IMR-90 (cell line): ENCODE measurements at places on chromosomes 7 and 10. TPM values are rescaled to one million over a fixed set of nuclear protein-coding genes. Genes with fewer than 3 reads are reported as not detected.

DNA sequence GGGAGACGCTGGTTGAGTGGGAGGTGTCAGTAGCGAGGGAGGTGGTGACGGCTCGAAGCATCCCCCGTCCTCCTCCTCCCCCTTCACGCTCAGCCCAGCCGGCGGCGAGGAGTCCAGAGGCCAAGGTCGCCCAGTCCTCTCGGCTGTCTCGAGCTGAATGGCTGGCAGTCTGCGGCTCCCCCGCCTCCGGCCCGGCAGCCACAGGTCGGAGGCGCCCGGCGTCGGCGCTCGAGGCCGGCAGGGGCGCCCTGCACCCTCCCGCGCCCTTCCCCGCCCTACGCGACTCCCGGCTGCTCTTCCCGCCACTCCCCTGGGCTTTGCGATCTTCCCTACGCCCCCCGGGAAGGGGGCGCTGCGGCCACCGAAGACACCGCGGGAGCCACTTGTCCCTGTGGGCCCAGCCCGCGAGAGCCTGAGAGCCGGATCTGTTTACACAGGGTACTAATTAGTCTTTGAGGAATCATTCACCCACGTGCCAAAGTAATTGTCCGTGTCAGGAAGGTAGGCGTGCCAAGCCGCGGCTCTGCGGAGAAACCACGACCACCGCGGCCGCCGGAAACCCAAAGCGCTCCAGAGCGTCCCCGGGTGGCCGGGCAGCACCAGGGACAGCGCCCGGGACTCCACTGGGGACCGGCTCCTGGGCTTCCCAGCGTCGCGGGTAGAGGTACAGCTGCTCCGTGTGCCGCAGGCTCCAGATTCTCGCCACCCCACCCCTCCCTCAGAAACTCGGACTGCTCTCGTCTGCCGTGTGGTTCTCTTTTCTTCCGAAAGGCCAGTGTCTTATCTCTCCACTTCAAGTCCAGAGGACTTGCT is at the start of gene NXPH1:
NXPH1 (plus strand) TSS at position 133 of the 813 bp plus-strand sequence.
- no peak within 1 kb of the TSS for H3K27ac ChIP-seq
- no peaks in the 10 kb centered on the region for H3K4me1 ChIP-seq
- H3K27me3 ChIP-seq: peaks cover 1% of the 10 kb centered on the region; the same call in 1 of the 2 replicates
- H3K4me3 ChIP-seq: no peak within 1 kb of the TSS
- no peak for DNase-seq

GRCh38 chr7:34187798-34188307 is 282.5 kb downstream of the BMPER start:
- no peak overlapping the region for H3K4me3 ChIP-seq
- peak; percentile 44 for DNase-seq
- no peaks in the 10 kb centered on the region; the same call in 1 of the 2 replicates for H3K27me3 ChIP-seq
- peaks cover 3% of the 10 kb centered on the region; the same call in 1 of the 2 replicates for H3K4me1 ChIP-seq

- H3K4me1 ChIP-seq: peaks cover 5% of the 10 kb centered on the region; the same call in 1 of the 2 replicates
- no peaks in the 10 kb centered on the region for H3K36me3 ChIP-seq
- DNase-seq: peak; percentile 68
- no peak overlapping the region for H3K4me3 ChIP-seq
Measured at GRCh38 chr7:138008588-138009349, 6.9 kb upstream of the CREB3L2 start.

GRCh38 chr10:11631890-11632587 is 20.6 kb upstream of the USP6NL start:
- peaks cover 1% of the 10 kb centered on the region; the same call in 1 of the 2 replicates for H3K27me3 ChIP-seq
- no peaks in the 10 kb centered on the region for H3K4me1 ChIP-seq
- no peak for DNase-seq
- no peaks in the 10 kb centered on the region for H3K36me3 ChIP-seq

- H3K4me3 ChIP-seq: no peak overlapping the region
- H3K36me3 ChIP-seq: peaks cover 16% of the 10 kb centered on the region
- no peak overlapping the region for H3K27ac ChIP-seq
- H3K27me3 ChIP-seq: no peaks in the 10 kb centered on the region
Measured at GRCh38 chr10:103140469-103140868, 52.6 kb downstream of the NT5C2 start.

GRCh38 chr7:158447151-158447505 is 140.5 kb downstream of the PTPRN2 start:
- H3K4me1 ChIP-seq: no peaks in the 10 kb centered on the region
- no peak overlapping the region for H3K27ac ChIP-seq
- H3K4me3 ChIP-seq: no peak overlapping the region
- no peaks in the 10 kb centered on the region for H3K36me3 ChIP-seq
- DNase-seq: no peak

- no peak overlapping the region for H3K27ac ChIP-seq
- H3K4me3 ChIP-seq: no peak overlapping the region
- H3K4me1 ChIP-seq: no peaks in the 10 kb centered on the region
- H3K36me3 ChIP-seq: no peaks in the 10 kb centered on the region
- peaks cover 13% of the 10 kb centered on the region for H3K27me3 ChIP-seq
- DNase-seq: no peak
Measured at GRCh38 chr7:95469187-95469586, 16.6 kb upstream of the ASB4 start.

DNA sequence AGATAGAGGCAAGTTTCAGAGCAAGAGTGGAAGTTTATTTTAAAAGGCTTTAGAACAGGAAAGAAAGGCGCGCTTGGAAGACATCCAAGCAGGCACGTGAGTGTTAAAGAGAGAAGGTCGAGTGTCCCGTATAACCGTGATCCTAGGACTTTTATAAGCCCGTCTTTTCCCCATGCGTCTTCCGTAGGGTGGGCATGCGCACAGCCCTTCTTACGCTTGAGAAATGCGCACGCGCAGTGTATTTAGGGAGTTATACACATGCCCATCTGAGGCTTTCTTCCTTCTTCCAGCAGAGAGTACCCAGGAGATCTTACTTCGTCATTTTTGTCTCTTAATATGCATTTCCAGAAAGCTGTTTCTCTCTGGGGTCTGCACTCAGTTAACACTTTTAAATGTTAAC is 52.4 kb downstream of the CALD1 start:
- peaks cover 24% of the 10 kb centered on the region for H3K4me1 ChIP-seq
- no peak overlapping the region for H3K4me3 ChIP-seq
- no peak for DNase-seq
- no peak overlapping the region for H3K27ac ChIP-seq
- no peaks in the 10 kb centered on the region for H3K27me3 ChIP-seq
- H3K36me3 ChIP-seq: peaks cover 1% of the 10 kb centered on the region; the same call in 1 of the 2 replicates

- H3K36me3 ChIP-seq: no peaks in the 10 kb centered on the region
- H3K4me1 ChIP-seq: no peaks in the 10 kb centered on the region
- H3K27ac ChIP-seq: no peak overlapping the region
- no peak for DNase-seq
Measured at GRCh38 chr10:88427024-88427423, 156.1 kb downstream of the RNLS start.

DNA sequence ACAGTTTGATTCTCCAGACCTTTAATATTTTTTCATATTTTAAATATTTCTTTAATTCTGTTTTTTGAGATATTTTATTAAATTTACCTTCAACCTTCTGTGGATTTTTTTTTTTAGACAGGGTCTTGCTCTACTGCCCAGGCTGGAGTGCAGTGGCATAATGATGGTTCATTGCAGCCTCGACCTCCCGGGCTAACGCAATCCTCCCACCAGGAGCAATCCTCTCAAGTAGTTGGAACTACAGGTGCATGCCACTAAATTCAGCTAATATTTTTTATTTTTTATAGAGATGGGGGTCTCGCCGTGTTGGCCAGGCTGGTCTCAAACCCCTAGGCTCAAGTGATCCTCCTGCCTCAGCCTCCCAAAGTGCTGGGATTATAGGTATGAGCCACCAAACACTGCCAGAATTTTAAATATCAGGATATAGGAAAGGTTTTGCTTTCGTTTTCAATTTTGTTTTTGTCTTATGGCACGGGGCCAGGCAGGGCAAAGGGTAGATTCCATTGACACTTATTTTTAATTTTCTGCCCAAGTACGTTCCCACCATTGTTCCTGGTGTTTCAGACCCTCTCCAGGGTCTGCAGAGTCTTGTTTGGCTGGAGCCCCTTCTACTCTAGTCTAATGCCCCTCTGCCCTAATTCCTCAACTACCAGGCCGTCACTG is 1.2 kb downstream of the TACC2 start:
- H3K4me1 ChIP-seq: no peaks in the 10 kb centered on the region
- no peak overlapping the region for H3K27ac ChIP-seq
- no peaks in the 10 kb centered on the region for H3K36me3 ChIP-seq
- H3K27me3 ChIP-seq: peaks cover 9% of the 10 kb centered on the region
- no peak overlapping the region for H3K4me3 ChIP-seq

GRCh38 chr7:12951397-12951801 is 264.0 kb downstream of the ARL4A start:
- H3K4me3 ChIP-seq: no peak overlapping the region
- no peaks in the 10 kb centered on the region for H3K36me3 ChIP-seq
- no peak overlapping the region for H3K27ac ChIP-seq
- no peaks in the 10 kb centered on the region for H3K27me3 ChIP-seq
- peaks cover 2% of the 10 kb centered on the region; the same call in 1 of the 2 replicates for H3K4me1 ChIP-seq

DNA sequence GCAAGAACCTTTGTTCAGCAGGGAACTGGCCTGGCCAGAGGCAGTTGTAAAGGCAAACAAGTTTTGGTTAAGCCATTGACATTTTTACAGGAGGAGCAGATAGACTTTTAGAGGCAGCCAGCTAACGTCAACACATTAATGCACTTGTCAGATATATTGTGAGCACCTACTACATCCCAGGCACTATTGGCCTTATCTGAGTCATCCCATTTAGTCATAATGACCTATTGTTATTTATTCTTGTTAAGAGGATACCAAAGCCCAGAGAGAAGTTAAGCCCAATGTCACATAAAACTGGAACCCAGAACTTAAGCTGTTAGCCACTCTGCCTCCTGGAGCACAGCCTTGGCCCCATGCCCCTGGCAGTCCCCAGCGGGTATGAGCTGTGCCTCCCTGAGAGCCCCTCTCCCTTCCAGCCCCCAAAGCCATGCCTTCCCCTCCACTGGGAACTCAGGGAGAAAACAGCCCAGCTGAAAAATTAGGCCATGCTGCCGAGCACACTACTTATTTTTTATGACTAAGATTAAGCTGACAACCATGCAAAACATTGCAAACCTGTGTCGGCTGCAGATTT is 32.7 kb upstream of the TRIM8 start:
- no peak overlapping the region for H3K27ac ChIP-seq
- H3K4me1 ChIP-seq: peaks cover 14% of the 10 kb centered on the region
- no peak overlapping the region for H3K4me3 ChIP-seq

DNA sequence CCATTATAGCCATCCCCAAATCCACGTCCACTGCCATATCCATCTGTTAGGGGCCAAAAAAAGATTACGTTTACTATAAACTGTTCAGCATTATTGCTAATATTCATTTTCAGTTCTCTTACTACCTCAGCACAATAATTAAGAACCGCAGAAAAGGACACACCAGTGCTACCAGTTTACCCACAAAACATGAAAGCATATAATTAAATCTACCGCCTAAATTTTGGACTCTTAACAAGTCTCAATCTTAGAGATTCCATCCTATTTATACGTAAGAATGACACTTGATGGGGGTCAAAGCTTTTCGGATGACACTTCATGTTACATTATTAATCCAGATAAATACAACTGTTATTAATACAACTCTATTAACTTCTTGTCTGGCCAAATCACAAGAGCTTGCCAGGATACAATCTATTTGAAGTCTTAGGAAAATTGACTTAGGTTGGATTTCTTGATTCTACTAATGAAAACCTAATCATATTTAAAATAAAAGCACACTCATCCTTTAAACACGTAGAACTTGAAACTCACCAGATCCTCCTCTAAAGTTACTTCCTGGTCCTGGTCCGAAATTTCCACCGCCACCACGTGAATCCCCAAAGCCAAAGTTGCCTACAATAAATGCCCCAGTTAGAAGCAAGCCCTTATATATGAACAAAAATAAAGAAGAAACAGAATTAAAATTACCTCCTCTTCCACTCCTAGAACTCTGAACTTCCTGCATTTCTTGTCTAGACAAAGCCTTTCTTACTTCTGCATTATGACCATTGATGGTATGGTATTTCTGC is 4.5 kb downstream of the HNRNPA2B1 start:
- no peak for DNase-seq
- no peak overlapping the region for H3K27ac ChIP-seq
- H3K4me1 ChIP-seq: peaks cover 5% of the 10 kb centered on the region
- H3K27me3 ChIP-seq: no peaks in the 10 kb centered on the region
- peaks cover 44% of the 10 kb centered on the region for H3K36me3 ChIP-seq
- H3K4me3 ChIP-seq: no peak overlapping the region

- H3K4me1 ChIP-seq: peaks cover 17% of the 10 kb centered on the region
- no peak overlapping the region; the same call in 1 of the 2 replicates for H3K27ac ChIP-seq
- H3K4me3 ChIP-seq: no peak overlapping the region
Measured at GRCh38 chr10:88116971-88117626, 253.7 kb downstream of the PTEN start.

DNA sequence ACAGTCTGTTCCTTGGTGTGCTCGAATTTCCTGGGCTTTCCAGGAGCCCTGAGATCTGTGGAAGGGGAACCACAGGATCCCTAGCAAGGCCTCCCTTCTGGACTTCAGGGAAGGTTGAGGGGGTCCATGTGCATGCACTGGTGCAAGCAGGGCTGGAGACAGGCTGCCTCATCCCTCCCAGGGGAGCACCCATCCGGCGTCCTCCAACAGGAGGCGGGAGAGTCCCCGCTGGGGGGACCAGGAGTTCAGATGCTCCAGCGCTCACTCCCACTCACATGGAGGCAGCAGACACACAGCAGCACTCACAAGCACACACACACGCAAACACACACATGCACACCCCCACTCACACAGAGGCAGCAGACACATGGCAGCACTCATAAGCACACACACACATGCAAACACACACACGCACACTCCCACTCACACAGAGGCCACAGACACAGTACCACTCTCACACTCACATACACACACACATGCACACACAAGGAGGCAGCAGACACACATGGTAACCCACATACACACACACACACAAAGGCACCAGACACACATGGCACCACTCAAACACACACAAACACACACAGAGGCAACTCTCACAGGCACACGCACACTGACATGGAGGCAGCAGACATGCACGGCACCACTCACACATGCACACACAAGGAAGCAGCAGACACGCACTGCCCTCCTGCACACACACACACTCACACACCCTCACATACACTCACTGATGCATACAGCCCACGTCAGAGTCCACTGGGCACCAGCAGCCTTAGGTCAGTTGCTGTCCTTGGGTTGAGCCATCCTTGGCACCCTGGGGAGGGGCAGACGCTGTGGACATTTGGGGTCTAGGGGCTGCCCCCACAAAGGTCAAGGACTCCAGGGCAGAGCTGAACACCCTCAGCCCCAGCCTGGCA is 247.0 kb upstream of the PPP2R2D start:
- no peak overlapping the region for H3K4me3 ChIP-seq
- no peak for DNase-seq
- H3K36me3 ChIP-seq: no peaks in the 10 kb centered on the region
- no peaks in the 10 kb centered on the region for H3K4me1 ChIP-seq
- no peaks in the 10 kb centered on the region for H3K27me3 ChIP-seq

DNA sequence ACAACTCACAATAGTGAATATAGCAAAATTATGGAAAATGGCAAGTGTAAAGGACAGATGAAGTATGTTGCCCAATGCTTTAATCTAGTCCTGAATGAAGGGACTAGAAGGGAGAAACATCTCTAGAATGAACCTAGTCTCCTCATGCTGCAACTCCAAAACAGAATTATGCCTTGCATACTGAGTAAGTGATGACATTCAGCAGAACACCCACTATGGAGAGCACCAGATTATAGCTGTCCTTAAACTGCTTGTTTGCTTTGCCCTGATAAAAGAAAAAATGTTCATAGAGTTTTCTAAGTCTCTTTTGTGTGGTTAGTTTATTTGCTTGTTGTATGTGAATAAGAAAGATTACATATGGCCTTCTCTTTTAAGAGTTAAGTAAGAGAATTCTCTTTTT is 7.8 kb upstream of the HGF start:
- H3K36me3 ChIP-seq: no peaks in the 10 kb centered on the region
- no peaks in the 10 kb centered on the region for H3K27me3 ChIP-seq
- DNase-seq: no peak

RET gene
- total RNA-seq: 0.18 and 0.28 TPM in 2 replicates

TASOR2 gene
- total RNA-seq: 53.6 and 64.7 TPM in 2 replicates

ELOVL3 gene
- total RNA-seq: 0.28 and 0.36 TPM in 2 replicates

TAS2R5 gene
- under 0.01 and 0.36 TPM in 2 replicates for total RNA-seq

FOXP2 gene
- 1.1 and 1.7 TPM in 2 replicates for total RNA-seq

GPC2 gene
- total RNA-seq: 1.4 and 1.8 TPM in 2 replicates
